ENCODE measurements at places on chromosomes 1 and 21.

DNA sequence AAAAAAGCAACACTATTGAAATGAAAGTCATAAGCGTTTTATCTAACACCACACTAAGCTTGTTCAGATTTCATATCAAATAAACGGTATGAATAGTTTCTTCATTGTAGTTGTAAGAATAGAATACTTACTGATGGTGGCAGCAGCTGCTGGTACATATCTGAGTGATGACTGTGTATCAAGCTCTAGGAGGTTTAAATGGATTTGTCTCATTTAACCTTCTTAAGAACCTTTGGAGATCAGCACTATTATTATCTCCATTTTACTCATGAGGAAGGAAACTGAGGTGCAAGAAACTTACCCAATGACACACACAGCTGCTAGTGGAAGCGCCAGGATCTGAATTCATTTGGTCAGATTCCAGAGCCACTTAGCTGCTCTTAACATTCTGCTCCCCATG is 104.0 kb downstream of the EIF4G3 start:
- DNase-seq: peak; percentile 59

DNA sequence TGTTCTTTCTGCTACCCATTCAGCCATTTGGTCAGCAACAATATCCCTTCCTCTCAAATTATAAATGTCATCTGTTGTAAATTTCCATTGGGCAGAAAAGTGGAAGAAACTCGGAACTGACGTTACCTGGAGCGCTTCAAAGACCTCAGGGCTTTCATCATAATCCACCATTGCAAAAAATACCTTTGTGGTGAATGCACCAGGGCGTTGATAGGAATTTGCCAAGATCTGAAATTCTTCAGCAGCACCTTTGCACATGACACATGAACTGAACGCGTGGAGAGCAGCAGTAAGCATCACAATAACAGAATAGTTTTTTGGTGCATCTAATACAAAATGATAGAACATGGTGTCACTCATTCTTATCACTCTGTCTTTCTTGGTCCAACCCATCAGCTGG is 3.1 kb upstream of the TEKT2 start:
- DNase-seq: no peak

- no peak for DNase-seq
These were observed 514.0 kb upstream of the TMPRSS15 start for GRCh38 chr21:18917622-18918021.

DNA sequence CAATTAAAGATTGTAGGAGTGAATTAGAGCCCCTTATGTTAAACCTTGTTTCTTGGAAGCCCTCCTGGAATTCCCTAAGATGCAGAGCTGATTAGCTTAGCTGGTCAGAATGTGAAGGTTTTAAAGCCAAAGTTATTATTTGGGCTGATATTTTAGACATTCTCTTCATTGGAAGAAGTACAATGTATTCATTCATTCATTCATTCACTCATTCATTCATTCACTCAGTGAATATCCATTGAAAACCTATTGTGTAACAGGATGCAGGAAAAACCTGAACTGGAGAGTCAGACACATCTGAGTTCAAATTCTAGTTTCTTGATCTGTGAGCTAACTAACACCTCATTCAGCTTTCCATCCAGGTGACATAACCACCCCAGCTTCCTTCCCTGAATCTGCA is 29.7 kb downstream of the DDR2 start:
- no peak for DNase-seq

- DNase-seq: no peak
These were observed 3.4 kb downstream of the LHX9 start for GRCh38 chr1:197920414-197921117.

DNA sequence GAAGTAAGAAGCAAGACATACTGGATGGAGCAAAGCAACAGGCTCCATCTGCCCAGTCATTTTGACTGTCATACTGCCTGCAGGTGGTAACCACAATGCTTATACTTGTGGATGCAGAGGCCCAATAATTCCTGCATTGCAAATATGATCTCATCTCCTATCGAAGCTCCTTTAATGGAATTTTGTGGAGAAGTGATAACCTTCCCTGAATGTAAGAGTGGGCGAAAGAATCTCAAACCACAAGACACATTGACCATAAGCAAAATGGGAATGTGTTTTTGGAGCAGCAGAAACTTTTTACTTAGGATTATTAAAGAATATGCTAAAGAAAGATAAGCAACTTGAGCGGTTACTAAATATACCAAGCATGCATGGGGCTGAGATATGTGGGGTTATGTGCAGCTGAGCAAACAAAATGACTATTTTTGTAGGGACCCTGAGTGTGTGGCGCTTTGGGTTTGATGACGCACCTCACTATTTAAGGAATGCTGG is 77.4 kb upstream of the BACH1 start:
- peak; percentile 93 for DNase-seq

DNA sequence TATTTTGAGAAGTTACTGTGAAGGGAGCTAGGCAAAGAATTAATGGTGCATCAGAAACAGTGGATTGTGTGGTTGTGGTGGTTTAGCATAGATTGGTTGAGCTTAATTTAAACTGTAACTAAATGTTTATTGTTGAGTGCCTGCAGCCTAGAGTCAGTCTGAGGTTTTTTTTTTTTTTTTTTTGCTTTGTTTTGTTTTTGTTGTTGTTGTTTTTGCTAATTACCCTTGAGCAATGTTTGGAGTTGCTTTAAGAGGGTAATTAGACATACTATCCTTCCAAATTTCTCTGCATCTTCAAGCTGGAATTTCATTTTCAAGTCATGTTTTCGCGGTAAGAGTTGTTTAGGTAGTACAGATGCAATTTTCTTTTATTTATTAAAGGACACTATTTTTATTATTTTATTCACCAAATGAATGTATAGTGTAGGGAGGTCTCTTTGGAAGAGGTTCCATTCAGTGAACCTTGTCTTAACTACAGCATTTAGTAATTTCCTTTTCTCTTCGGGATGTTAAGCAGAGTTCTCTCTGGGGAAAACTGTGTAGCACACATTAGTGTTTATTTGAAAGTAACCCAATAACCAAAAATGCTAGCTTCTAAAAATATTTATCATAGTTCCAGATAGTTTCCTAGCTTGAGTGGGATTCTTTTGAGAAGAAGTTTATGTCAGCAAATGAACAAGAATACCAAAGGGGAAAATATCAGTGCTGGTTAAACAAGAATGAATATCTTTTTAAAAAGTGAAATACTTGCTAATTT is 82.3 kb downstream of the CLIC4 start:
- peak; percentile 14 for DNase-seq

DNA sequence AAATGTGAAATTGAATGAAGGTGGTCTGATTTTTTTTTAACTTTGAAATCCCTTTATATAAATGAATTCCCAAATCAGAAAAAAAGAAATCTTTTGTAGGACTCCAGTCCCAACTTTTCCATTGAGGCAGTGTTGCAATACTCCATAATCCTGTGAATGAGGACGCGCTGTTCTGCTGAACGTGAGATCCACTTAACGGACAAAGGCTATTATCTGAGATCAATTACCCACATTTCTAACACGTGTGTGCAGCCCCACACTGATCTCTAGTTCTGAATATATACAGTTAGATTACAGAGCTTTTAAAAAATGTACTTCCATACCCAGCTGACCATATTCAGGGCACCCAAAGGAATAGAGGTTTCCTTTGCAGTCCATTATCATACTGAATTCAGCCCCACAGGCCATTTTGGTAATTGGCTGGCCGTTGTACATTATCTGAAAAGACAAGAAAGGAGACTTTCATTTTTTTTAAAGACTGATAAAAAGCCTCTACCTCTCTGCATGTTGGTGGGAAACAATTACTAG is 19.0 kb downstream of the RCC2 start:
- no peak for DNase-seq

GRCh38 chr1:34037109-34037508 is 127.9 kb downstream of the CSMD2 start:
- no peak for DNase-seq

DNA sequence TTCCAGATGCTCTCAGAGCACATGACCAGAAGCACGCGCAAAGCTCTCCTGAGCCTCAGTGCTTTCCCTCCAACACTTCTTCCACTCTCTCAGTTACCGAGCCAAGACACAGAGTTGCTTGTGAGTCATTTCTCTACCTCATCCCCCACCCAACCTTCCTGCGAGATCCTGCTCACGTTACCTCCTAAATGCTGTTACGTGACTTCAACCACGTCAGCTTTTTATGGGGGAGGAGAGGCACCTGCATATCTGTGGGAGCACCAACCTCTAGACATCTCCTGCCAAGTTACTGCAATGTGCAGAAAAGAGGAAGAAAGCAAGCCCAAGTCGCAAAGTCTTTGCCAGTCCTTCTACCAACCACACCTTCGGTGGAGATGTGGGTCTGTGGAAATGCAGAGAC is 27.2 kb upstream of the ERG start:
- peak; percentile 40 for DNase-seq

Data from fibroblast of skin of right biceps (primary cell).